ENCODE measurements at places on chromosomes 7 and 10.

- DNase-seq, result no peak
Measured at GRCh38 chr7:72429316-72429715, 17.2 kb upstream of the CALN1 start.

DNA sequence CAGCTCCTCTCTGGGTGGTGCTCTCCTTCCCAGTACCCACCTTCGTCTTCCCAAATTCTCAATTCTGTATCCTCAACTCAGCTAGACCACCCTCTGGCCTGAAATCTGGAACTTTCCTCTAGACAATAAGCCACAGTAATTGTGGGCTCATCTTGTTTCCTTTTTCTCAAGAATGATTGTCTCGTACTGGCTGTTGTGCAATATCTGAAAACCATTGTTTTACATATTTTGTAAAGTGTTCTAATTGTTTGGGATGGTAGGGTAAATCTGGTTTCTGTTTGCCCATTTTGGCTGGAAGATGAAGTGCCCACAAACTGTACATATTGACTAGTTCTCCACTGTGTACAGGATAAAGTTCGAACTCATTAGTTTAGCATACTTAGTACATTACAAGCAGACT is 11.3 kb upstream of the NOBOX start:
- no peak for DNase-seq

GRCh38 chr7:111806232-111806631 is 243.9 kb upstream of the IMMP2L start:
- no peak for DNase-seq

- DNase-seq, result no peak
Measured at GRCh38 chr10:48291190-48291589, 15.3 kb upstream of the MAPK8 start.

GRCh38 chr7:71313553-71313952 is 181.6 kb downstream of the GALNT17 start:
- DNase-seq, result no peak

DNA sequence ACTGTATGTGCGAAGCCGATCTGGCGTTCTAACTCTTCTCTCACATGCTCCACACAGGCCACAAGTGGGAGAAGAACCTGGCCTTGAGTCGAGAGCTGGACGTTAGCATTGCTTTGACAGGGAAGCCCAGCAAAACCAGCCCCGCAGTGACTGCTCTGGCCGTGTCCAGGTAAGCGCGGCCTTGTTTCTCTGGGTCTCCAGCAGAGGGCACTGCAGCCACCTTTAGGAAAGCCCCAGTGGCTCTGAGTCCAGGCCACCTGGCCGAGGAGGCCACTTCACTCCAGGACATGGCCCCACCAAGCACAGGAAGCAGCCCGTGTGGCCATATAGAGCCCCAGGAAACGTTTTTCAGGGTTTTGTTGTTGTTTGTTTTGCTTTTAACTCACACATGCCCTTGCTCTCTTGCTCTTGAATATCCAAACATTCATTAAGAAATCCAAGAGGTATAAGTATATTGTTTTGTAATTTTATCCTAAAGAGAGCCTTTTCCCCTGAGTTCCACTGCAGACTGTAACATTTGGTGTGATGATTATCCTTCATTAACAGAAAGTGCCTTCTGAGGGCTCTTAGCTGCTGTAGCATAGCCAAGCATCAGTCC is 41.8 kb upstream of the LRRC18 start:
- DNase-seq, result peak; percentile 49

DNA sequence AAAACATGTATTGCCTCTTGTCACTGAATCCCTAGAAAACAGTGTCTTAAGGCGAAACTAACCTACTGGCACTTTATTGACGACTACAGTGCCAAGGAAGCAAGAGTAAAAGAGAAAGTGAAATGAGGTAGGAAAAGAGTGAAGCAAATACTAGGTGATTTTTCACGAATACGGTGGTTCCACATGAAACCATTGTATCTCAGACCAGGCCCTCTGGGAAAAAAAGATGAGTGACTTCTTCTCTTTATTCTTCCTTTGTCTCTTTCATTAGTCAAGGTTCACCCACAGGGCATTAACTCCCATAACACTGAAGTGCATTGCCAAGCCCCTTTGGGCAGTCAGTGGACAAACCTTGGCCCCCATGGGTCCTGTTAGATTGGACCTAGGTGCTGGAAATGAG is 16.2 kb upstream of the MACC1 start:
- DNase-seq, result no peak

DNA sequence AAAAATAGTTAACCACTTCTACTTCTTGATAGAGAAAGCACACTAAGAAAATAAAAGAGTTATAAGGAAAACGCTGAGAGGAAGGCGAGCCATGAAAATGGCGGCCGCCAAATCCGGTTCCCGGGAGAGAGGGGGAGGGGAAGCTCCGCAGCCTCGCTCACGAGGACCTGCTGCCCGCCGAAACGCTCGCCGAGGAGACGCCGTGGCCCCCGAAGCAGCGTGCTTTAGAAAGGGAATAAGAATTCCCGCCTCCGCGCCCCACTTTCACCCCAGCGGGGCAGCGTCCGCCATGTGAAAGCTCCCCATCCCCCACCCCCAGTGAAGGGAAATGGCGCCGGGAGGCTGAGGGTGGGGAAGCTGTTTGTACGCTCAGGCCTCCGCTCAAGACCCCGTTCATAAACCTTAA is 505 bp downstream of the HNRNPA2B1 start:
- no peak for DNase-seq

DNA sequence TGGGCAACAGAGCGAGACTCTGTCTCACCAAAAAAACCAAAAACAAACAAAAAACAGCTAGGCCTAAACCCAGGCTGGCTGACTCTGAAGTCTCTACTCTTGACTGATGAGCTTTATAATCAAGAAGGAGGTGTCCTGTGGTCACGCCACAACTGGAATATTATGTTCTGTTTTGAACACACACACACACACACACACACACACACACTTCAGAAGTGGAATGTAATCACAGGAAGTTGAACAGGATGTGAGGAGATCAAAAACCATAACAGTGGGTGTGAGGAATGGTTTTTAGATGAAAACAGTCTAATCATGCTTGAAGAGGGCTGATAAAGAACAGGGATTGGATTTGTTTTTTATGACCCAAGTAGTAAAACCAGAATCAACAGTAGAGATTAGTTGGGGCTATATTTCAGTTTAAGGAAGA is 51.1 kb upstream of the IL6 start:
- no peak for DNase-seq

- no peak for DNase-seq
Measured at GRCh38 chr10:101162677-101163076, 31.6 kb downstream of the TLX1 start.

GRCh38 chr10:122306282-122306681 is 35.2 kb downstream of the BTBD16 start:
- DNase-seq, result no peak

DNA sequence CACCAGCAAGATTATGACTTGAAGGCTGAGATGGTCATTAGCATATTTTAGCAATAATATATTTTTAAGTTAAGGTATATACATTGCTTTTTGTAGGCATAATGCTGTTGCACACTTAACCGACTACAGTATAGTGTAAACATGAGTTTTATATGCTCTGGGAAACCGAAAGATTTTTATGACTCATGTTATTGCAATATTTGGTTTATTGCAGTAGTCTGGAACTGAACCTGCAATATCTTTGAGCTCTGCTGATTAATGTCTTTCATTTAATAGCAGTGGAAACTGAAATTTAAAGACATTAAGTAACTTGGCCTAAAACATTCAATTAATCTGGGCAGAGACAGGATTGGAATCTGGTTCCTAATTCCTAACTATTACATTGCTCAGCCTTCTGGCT is 266.7 kb upstream of the PLXDC2 start:
- DNase-seq, result no peak

- no peak for DNase-seq
Measured at GRCh38 chr10:79328737-79329504, 18.3 kb upstream of the PPIF start.

- no peak for DNase-seq
Measured at GRCh38 chr7:47827351-47827756, 120.9 kb downstream of the PKD1L1 start.

DNA sequence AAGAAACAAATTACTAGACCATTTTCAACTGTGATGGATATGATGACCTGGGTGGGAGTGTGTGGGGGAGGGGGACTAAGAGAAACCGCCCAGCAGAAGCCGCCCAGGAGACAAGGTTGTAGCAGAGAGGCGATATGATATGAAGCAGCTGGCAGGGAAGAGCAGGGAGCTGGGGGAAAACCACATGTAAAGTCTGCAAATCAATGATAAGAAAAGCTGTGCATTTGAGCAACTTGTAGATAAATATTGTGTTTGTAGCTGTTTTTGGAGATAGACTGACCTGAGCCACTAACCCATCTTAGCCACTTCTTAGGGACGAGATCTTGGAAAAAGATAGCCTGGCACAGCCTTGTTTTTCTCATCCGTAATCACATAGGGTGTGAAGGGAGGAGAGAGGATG is 252.6 kb downstream of the SEC23IP start:
- DNase-seq, result no peak

- peak; percentile 65 for DNase-seq
Measured at GRCh38 chr10:120891365-120891764, 40.2 kb downstream of the WDR11 start.

DNA sequence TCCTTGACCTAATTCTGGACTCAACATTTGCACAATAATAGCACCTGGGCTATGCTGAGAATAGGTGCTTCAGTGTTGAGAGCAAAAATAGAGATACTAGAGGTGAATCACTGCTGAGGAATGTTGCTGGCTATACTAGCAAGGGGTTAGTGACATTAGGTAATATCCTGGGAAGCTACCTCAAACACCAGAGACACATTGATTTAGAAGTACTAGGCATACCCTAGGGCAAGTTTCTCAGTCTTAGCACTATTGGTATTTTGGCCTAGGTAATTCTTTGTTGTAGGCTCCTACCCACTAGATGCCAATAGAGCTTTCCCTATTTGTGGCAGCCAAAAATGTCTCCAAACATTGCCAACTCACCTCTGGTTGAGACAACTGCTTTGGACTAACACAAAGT is 484.0 kb upstream of the MBL2 start:
- no peak for DNase-seq

DNA sequence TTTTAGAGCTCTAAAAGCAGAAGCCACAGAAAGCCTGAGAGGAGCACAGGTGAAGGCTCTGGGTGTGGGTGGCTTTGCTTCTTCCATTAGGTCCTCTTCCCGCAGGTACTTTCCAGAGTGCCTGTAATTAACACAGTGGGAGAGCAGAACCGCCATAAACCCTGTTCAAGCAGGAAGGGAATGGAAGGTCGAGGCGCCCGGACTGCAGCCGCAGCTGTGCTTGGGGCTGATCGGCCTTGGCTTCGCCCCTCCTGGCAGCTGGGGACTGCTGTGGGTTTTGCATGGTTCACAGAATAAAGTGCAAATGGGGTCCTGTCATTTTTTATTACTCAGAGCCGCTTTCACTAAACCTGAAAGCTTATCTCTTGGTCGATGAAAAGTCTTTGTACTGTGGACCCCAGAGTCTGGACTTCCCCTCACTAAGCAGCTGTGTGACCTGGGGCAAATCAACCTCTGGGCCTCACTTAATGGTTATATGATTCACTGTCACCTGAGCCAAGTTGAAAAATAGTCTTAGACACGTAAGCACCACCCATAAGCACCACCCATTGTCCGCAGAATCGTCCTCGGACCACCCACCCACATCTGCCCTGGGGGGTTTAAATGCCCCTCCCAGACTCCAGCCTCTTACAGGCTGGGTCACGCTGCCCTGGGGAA is 100.9 kb downstream of the XRCC2 start:
- DNase-seq, result no peak

DNA sequence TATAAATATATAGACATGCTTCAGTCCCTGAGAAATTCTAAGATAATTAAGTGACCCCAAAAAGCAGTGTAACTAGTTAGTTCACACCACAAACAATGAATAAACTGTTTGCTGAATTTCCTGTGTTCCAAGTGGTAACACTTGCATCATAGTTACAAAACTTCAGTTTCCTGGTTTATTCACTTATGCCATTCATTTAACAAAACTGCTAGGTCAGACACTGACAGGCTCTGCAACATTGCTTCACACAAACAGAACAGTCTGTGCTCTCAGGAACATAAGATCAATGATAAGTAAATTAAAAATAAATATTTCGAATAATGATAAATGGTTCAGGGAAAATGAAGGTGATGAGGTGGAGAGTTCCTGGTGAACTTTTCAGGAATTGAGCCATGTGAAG is 133.3 kb upstream of the NAMPT start:
- peak; percentile 55 for DNase-seq

GRCh38 chr7:31981874-31982390 is 88.3 kb downstream of the PDE1C start:
- no peak for DNase-seq

GRCh38 chr7:83807774-83808173 is 158.8 kb upstream of the SEMA3E start:
- no peak for DNase-seq

- no peak for DNase-seq
Measured at GRCh38 chr10:70740406-70741288, 44.5 kb downstream of the TBATA start.

- DNase-seq, result no peak
Measured at GRCh38 chr10:535952-536351, 153.5 kb downstream of the DIP2C start.
